ENCODE measurements at places on chromosomes 1 and 21.
A peak's percentile ranks its signal among the peaks of the same experiment; 100 is the strongest.

GRCh38 chr1:221718381-221719277 lies 23.3 kb downstream of the DUSP10 start:
- DNase-seq = no peak

DNA sequence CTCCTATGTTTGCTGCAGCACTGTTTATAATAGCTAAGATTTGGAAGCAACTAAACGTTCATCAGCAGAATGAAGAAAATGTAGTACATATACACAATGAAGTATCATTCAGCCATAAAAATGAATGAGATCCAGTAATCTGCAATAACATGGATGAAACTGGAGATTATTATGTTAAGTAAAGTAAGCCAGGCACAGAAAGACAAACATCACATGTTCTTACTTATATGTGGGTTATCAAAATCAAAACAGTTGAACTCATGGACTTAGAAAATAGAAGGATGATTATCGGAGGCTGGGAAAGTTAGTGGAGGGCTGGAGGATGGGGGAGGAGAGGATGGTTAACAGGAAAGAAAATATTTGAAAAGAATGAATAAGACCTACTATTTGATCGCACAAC lies 1017.6 kb downstream of the KCNT2 start:
- no peak for DNase-seq

DNA sequence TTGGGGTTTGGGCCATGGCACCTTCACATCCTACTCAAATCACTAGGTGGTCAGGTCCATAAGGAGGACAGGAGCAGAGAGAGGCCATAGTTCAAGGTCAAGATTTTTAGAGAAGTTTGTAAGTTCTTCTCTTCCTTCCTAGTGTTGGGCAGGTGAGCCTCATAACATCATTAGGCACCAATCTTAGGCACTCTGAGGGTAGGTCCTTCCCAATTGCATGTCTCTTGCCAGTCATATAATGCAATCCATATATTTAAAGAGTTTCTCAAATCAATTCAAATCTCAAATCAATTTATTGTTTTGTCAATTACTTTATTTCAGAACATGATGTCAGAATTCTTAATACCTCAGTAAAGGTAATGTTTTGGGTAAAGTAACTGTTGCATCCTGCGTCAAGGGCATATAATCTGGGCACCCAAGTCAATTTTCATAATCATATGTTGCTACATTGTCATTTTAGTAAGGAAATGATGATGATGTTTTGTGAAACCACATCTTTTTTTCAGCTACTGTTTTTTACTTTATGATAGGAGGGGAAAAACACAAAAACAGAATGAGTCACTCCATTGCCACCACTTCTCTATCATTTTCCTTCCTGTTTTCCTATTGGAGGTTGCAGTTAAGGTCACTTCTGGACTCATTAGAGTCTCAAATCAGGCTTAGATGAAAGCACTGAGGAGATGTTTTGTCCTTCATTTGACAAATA lies 122.7 kb downstream of the UCHL5 start:
- DNase-seq = no peak

DNA sequence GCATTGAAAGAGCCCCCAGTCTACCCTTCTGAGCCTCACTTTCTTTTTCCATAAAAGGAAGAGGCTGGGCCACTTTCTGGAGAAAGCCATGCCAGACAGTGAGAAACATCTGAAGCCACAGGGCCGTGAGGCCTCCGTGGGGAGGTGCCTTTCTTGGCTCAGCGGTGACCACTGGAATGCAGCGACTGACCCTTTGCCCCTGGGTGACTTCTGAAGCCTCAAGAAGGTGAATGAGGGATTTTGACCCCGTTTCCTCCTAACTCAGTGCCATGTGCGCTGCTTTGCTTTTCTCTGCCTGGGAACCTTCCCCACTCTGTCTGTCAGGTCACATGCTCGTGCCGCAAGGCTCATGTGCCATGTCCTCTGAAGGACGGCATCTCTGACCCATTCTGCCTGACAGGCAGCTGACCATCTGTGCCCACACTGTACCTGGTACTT lies 44.7 kb upstream of the A3GALT2 start:
- no peak for DNase-seq

DNA sequence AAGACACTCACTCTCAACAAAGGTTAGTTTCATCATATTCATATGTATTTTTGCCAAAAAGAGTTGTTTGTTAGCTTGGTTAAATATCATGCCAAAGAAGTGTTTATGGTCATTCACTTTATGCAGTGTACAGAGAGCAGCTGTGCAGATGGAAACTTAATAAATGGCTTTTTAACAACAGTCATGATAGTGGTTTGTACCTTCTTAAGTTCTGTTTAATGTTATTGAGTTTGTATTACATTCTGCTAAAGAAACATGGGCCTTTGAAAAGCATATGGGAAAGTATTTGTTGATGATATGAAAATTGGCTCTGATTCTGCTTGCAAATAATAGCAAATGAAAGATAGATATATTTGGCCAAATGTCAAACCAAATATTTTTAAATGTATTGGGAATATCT lies 607.3 kb downstream of the NCAM2 start:
- no peak for DNase-seq

DNA sequence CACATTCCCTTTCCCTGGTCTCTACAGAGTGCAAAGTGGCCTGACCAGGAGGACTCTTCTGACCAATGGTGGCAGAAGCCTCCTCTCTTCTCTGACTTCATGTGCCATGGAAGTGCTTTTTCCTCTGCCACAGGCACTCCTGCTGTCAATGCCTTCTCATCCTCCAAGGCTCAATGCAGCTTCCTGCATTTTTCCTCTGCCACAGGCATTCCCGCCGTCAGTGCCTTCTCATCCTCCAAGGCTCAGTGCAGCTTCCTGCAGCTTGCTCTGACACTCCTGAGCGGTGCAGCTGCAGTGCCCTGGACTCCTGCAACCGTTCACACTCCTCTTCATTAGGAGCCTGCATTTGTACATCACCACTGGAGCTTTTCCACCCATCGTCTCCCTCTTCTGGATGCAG lies 4.7 kb upstream of the ADARB1 start:
- DNase-seq = peak; percentile 25

GRCh38 chr1:119935373-119935772 lies 39.1 kb upstream of the ADAM30 start:
- no peak for DNase-seq

- DNase-seq = peak; percentile 16
Observed at GRCh38 chr1:5856246-5856815, 135.9 kb downstream of the NPHP4 start.

DNA sequence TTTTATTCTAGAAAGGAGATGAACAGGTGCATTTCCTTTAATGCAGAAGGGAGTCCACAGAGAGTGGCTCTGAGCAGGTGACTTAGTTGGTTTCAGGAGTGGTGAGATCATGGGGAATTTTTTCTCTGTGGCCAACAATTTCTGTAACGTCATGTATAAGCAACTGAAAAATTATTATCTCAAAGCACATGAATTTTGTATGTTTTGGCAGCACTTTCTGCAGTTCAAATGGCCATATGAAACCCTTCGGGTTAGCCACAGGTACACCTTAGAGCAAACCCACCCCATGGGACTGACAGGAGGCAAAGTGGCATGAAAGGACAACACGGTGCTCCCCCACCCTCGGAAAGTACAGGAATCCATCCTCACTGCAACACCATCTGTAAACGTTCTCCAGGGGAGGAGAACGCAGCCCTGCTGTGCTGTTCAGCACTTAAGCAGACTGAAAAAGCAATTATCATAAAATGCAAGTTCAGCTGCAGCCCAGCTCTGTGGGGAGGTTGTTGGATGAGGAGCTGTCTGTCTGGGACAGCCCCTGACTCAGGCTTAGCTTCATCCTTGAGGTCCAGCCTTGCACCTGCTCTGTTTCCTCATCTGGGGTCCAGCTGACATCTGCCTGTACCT lies 55.8 kb upstream of the CLDN14 start:
- DNase-seq = no peak

- no peak for DNase-seq
Observed at GRCh38 chr1:56557746-56558145, 21.6 kb downstream of the PLPP3 start.

GRCh38 chr1:42736152-42736551 lies 3.9 kb downstream of the CLDN19 start:
- peak; percentile 51 for DNase-seq

- DNase-seq = no peak
Observed at GRCh38 chr1:51100264-51100880, 1.7 kb upstream of the C1orf185 start.

DNA sequence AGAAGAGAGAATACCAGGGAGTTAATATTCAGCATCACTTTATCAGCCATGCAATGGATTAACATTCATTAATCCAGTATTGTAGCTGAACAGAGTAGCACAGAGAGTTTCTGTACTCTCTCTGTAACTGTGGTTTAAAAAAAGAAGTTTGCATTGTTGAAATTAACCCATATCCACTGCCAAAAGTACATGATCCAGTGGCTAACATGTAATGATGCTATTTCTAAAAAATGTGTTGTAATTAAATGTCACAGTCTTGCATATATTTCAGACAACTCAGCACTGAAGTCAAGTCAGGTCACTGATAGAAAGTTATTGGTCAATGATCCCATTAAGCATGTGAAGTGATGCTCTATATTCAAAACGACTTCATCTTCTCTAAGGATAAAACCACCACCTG lies 141.3 kb downstream of the NRIP1 start:
- no peak for DNase-seq

DNA sequence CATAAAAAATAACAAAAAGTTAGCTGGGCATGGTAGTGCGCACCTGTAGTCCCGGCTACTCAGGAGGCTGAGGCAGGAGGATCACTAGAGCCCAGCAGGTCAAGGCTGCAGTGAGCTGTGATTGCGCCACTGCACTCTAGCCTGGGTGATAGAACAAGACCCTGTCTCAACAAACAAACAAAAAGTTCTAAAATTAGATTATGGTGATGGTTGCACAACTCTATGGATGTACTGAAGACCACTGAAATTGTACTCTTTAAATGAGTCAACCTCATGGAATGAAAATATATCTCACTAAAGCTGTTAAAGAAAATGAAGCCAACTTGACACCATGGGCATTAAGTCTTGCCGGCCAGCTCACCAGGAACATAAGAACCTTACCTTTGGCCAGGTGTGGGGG lies 9.1 kb downstream of the MRAP start:
- DNase-seq = no peak

DNA sequence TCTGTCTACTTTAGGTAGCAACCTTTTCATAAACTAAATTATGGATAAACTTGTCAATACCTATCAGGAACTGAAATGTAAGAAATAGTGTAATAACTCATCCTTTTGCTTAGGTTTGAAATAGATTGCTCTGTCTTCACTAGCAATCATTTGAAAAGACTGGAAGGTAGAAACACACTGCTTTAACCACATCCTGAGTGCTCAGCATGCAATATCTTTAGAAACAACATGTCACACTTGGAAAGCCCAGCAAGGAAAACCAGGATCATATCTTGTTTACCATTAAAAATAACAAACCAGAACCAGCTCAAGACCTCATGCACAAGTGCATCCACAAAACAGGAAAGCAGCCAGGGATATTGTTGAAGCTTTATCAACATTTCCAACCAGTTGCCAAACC lies 3.6 kb downstream of the KCNJ6 start:
- DNase-seq = no peak

DNA sequence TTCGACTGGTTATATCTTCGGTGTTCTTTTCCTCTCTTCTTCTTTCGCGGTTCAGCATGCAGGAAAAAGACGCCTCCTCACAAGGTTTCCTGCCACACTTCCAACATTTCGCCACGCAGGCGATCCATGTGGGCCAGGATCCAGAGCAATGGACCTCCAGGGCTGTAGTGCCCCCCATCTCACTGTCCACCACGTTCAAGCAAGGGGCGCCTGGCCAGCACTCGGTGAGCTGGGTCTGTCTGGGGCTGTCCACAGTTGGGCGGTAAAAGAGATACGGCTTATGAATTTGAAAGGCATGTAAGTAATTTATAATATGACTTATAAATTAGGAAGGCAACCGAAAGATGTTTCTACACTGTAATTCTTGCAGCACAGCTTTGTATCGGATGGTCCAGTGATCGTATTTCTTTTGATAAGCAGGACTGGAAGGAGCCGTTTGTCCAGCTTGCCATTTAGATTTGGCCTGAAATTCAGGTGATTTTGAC lies 334 bp downstream of the CTH start:
- DNase-seq = peak; percentile 41

DNA sequence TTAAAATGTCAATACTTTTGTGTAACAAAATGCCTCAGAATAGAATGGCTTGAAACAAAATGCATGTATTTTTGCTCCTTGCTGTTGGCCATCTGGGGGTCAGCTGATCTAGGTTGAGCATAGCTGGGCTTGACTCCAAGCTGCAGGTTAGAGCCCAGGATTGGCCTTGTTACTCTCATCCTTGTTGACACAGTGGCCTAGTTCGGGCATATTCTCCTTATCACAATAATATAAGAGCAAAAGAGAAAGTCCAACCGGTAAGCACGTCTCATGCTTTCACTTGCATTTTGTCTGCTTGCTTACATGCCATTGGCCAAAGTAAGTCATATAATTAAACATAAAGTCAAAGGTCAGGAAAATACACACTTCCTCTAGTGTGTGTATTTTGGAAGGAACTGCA lies 456.2 kb downstream of the KCNT2 start:
- DNase-seq = no peak

- peak; percentile 40 for DNase-seq
Observed at GRCh38 chr1:203202431-203203245, 16.1 kb upstream of the CHI3L1 start.

- no peak for DNase-seq
Observed at GRCh38 chr1:232317350-232317749, 312.6 kb downstream of the SIPA1L2 start.

- DNase-seq = no peak
Observed at GRCh38 chr1:2248127-2248826, 20.2 kb downstream of the SKI start.

DNA sequence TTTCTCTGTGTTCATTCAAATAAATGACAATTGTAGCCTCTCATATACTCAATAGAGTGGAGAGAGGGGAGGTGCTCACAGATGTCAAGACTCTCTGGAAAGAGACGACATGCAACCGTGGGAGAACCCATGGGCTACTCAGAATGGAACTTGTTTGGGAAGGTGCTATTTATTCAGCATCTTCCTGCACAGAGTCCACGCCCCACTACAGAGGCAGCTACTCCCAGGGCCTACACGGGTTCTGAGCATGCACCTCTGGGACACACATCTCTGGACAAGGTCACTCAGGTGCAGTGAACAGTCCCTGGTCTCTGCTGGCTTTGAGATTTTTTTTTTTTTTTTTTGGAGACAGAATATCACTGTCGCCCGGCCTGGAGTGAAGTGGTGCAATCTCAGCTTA lies 64.1 kb downstream of the NID1 start:
- DNase-seq = no peak

DNA sequence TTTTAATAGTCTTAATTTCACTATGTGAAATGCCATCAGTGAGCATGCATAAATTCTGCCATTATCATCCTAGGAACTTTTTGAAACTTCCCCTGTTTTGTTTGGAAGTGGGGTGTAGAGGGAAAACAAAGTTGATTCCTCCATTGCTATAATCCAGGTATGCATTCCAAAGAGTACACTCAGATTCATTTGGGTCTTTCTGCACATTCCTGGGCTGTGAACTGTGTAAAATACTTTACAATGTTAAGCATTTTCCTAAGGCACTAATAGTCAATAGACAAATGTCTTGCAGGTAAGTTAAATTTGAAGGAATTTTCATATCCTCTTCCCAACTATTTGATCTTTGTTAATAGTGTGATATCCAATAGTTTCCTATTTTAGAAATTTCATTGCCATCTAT lies 36.2 kb downstream of the SGIP1 start:
- DNase-seq = peak; percentile 40

Measured in epithelial cell of esophagus (primary cell).